Endothelial cell of coronary artery (primary cell): ENCODE measurements at places on chromosomes 6 and 20. TPM values are rescaled to one million over a fixed set of nuclear protein-coding genes. Genes with fewer than 3 reads are reported as not detected.

CST7 gene
- not detected in 2 replicates for total RNA-seq

PAX1 gene
- total RNA-seq = not detected in 2 replicates

PRDM13 gene
- not detected in 2 replicates for total RNA-seq

KCNK17 gene
- not detected in 2 replicates for total RNA-seq

ABHD16B gene
- not detected in 2 replicates for total RNA-seq

CUTA gene
- total RNA-seq = 46.1 and 59.4 TPM in 2 replicates

SLC12A5 gene
- total RNA-seq = 0.19 and 0.63 TPM in 2 replicates

SESN1 gene
- total RNA-seq = 23.7 and 31.9 TPM in 2 replicates

NOTCH4 gene
- 50.7 and 60.4 TPM in 2 replicates for total RNA-seq

PDYN gene
- total RNA-seq = not detected in 2 replicates

APOM gene
- total RNA-seq = 0.19 and 0.54 TPM in 2 replicates

PLN gene
- not detected in 2 replicates for total RNA-seq

RCAN2 gene
- 0.09 TPM in 2 replicates for total RNA-seq
